A172 (cell line): ENCODE measurements at places on chromosomes 13 and 19.

DNA sequence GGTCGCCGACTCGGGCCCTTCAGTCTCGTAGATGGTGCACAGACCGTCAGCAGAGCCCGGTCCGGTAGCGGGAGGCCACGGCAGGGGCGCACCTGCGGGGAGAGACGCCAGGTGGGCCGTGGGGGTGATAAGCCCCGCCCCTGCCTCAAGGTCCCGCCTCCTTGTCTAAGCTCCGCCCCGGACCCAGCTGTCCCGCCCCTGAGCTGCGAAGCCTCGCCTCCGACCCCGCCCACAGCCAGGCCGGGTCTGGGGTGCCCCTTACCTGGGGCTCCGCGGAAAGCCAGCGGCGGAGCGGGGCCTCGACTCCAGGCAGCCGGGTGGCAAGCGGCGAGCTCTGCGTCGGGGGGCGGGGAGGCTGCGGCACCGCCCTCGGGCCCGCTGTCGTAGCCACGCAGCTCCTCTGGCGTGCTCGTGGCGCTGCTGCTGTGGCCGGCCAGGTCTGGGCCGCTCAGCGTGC, 4.7 kb downstream of the PRR36 start:
- DNase-seq: no peak

DNA sequence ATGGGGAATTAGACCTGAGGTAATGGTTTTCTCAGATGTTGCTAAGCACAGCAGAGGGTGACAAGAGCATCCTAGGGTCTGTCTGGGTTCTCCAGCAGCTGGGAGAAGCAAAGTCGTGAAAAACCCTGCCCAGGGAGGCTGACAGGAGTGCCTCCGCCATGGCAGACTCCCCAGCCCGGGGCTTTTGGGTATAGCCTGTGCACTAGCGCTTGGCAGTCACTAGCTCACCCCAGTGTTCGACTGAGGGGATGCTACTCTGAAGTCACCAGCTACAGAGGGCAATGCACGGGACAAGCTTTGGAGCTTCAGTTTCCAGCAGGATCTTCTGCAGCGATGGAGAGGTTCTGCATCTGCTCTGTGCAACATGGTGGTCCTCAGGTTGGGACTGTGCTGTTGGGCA, 87.5 kb downstream of the ING1 start:
- DNase-seq: no peak

DNA sequence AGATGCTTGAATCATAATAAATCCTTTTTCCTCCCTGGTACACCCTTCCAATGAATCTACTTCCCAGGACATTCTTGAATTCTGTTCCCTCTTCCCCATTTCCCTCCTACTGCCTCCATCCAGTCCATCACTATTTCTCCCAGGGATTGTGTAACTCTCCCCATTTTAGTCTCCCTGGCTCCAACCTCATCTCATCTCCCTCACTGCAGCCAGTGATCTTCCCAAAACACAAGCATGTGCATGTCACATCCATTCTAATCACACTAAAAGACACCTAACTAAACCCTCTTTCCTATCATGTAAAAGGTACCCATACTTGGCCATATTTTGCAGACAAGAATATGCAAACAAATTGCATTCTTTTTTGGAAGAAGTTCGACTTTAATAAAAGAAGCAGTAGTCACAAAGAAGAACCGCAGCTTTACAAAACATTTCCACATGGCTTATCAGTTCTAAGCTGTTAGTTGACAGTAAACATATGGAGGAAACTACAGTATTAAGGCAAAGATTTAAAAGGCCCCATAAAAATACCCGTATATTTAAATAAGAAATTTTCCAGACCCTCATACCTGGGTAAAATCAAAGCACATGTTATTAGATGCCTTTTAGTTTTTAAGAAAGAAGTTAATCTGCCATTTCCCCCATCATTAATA, 111.0 kb downstream of the KCTD12 start:
- DNase-seq: no peak

DNA sequence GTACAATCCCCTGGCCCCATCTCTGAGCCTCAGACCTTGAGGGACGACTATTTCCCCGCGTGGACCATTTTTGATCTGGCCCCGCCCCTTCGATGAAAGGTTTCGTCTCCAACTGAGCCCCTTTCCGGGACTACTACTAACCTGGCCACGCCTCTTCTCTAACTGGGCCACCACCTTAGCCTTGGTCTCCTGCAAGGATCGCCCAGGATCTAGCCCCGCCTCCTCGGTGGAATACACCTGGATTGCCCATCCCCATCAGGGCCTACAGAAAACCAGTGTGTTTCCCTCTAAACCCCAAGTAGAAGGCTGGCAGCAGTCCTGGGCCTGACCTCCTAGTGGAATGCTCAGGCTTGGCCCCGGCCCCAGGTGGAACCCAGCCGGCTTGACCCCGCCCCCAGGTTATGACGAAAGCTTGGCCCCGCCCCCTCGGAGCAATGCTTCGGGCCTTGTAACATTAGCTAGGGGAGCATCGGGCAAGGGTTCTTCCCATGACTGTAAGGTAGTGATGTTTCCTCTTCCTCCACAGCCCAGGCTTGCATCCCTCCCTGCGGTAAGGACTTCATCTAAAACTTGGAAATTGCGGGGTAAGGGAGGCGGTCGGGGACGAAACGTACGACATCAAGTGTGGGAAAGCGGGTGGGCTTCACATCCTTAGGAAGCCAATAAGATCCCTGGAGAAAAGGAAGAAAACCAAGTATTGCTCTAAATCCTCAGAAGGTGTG, 9.1 kb downstream of the SPACA6 start:
- DNase-seq: no peak

DNA sequence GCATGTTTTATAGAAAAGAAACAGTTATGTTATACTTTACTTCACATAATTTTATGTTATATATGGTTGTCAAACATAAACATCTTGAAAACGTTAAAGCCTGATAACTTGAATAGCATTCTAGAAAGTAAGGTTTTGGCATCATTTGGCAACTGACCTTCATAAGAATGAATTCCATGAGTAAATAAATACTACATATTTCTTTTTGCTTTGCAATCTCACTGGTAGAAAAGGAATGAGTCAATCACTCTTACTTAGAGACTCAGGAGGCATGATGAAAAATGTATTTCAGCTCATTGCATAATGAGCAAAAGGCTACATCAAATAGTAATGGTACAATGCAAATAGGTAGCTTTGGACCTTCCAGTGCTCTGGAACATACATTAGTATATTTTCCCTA, 1381.9 kb downstream of the EFNB2 start:
- DNase-seq: no peak

DNA sequence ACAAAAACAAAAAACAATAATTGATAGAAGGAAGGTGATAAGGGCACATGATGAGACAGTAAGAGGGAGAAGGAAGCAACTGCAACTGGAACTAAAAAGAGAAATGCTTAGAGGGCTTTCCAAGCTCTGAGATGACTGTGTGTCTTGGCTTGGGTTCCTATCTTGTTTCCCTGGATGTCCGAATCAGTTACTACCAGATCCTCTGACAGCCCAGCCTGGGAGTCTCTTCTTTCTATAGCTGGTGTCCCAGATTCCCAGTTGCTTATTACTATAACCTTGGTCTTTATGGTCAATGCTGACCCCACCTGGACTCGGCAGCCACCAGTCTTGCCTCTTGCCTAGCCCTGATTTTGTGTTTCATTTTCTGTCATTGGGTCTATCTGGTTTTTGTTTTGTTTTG, 116.4 kb downstream of the RFC3 start:
- no peak for DNase-seq

DNA sequence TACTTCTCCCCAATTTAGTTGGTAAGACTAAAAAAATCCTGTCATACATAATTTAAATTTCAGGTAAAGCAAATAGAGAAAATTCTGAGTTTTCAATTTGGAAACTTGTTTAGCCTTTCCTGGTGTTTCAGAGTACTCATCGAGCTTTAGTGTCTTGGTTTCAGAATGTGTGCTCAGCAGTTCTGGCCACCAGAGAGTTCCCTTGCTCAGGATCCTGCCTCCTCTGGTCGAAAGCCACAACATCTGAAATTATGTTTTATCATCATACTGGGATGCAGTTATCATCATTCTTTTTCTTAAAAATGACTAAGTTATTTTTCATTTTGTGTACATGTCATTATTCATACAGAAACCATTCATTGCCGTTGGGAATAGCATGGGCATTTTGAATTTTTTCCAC, 263.2 kb upstream of the SPRY2 start:
- no peak for DNase-seq
